ENCODE measurements at places on chromosomes 11 and 22.
A peak's percentile ranks its signal among the peaks of the same experiment; 100 is the strongest.

- DNase-seq, result no peak
Observed at GRCh38 chr11:115060840-115061239, 382.5 kb downstream of the NXPE2 start.

GRCh38 chr11:27806122-27806521, 105.9 kb upstream of the BDNF start:
- no peak for DNase-seq

DNA sequence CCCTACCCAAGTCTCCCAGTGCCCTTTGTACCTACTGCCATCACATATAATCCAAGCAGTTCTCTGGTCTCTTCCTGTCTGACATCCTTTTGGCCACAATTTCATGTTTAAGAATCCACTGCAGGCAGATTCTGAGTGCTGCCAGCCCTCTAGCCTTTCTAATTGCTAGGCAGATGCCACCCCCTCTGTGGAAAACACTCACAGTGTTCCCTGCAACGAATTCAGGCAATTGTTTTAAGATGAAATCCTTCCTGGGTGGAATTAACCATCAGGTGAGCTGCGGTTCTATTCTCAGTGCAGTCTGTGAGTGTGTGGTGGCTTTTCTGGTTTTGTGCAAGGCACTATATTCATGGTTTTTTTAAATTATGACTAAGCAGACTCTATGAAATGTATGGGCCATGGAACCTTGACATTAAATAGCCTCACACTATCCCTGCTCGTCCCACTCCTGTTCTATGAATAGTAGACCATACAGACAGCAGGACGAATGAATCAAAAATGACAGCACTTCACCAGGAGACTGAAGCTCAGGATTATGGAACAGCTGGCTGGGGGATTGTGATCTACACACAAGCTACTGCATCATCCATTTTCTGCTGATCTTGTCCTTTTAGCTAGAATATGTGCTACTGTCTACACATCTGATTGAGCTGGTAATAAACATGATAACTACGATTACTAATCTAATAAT, 29.8 kb upstream of the BMAL1 start:
- DNase-seq, result no peak

GRCh38 chr11:113468726-113469345, 6.4 kb downstream of the DRD2 start:
- DNase-seq, result no peak

GRCh38 chr11:65884716-65885092, 3.6 kb downstream of the FIBP start:
- peak; percentile 87 for DNase-seq

DNA sequence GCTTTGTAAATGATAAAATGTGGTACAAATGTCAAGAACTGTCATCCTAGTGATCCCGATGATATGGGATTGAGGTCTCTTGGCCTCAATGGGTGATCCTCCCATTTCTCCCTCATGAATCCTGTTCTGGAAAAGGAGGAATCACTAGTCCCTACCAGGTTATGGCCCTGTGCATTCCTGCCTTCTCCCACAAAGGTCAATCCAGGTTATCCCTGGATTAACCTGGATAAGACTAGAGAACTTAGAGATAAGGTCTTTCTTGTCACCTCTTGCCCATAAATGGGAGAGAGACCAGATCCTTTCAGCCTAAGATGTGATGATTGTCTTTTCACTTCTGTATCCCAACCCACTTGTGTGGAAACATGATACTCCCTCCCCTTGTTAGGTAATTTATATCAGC, 396.7 kb downstream of the BUD13 start:
- DNase-seq, result no peak

- DNase-seq, result no peak
Observed at GRCh38 chr22:30396871-30397655, at the start of gene SEC14L2. Gene SEC14L2 (plus strand): TSS chr22:30397018. CDS start chr22:30397117, 99 bp downstream.

GRCh38 chr11:119166368-119167076, 2.0 kb upstream of the NLRX1 start:
- DNase-seq, result no peak

DNA sequence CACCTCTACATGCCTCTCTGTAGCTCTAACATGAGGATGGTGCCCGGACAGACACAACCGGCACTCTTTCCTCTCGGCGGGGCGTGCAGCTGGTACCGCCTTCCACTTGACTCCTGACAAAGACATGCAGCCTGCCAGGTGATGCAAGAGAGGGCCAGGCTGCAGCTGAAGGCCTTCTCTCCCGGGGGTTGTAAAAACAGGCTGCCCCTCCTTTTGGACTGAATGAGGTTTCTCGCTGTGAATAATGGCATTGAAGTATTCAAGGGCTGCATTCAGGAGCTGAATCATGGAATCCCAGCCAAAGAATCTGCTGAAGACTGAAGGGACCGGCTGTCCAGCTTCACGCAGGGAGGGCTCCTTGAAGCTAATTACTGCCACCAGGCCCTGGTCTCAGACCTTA, 110.9 kb downstream of the GALNT18 start:
- no peak for DNase-seq

GRCh38 chr11:76318744-76319384, 62.1 kb downstream of the THAP12 start:
- peak; percentile 79 for DNase-seq

- no peak for DNase-seq
Observed at GRCh38 chr22:50228366-50228765, 16.5 kb downstream of the TUBGCP6 start.

DNA sequence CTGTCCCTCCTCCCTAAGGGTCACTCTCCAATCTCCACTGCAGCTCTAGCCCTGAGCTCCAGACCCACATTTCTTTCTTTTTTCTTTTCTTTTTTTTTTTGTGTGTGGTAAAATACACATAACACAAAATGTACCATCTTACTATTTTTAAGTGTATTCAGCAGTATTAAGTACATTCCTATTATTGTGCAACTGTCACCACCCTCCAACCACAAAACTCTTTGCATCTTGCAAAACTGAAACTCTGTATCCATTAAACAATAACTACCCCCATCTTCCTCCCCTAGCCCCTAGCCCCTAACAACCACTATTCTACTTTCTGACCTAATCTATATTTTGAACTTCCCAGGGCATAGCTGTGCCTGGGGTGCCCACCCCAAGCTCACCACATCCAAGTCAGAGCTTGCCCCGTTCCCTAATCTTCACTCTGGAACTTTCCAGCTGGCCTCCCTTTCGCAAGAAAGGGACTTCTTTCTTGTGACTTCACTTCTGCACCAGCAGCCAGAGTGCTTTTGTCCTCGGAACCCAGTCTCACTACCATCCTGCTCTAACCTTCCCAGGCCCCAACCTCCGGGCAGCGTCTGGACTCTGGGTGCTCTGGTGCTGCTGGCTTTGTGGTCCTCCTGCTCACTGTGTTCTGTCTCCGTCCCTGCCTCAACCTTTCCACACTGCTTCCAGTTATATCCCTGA, 30.7 kb downstream of the PARVG start:
- DNase-seq, result no peak

DNA sequence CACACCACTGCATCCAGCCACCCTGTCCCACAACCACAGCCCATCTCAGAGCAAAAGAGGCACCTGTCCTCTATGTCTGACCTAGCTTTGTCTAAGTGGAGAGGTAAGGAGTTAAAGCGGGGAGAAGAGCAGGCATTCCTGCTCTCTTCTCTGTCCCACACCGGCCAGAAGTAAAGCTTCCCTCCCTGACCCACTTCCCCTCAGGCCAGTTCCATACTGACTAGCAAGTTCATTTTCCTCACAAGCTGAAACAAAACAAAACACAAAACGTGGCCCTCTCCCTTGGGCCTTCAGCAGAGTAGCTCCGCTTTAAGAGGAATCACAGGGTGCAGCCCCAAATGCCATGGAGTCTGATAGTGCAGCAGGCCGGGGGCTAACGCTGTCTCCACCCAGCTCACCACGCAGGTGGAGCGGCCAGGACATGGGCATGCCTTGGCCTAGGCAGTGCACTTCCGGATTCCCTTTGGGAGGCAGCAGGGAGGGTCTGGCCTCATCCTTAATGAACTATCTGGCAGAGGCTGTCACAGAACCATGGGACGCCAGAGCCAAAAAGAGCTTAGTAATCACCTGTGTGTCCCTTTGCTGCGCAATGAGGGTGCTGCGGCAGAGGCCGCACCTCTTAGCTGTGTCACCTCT, 34.0 kb downstream of the FLI1 start:
- no peak for DNase-seq

GRCh38 chr11:128524172-128524571, 63.2 kb downstream of the ETS1 start:
- DNase-seq, result no peak

GRCh38 chr11:115464269-115464668, 39.9 kb downstream of the CADM1 start:
- no peak for DNase-seq

DNA sequence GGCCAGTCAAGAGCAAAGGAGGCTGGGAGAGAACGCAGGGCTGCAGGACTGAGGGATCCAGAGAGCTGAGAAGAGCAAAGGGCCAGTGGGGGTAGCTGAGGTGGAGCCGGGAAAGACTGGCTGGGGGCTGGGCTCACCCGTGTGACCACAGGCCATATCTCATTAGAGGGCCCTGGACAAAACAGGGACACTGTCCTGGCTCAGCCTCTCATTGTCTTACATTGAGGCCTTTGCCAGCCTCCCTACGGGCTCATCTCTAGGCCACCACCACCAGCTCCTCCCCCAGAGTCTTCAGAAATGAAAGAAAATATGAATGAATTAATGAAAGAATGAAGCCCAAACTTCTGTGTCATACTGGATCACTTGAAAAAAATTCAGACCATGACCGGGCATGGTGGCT, 9.2 kb downstream of the RAB36 start:
- DNase-seq, result no peak

- no peak for DNase-seq
Observed at GRCh38 chr11:61345170-61345610, 12.2 kb downstream of the TKFC start.

GRCh38 chr22:45235101-45235777, 5.5 kb downstream of the KIAA0930 start:
- DNase-seq, result peak; percentile 80

DNA sequence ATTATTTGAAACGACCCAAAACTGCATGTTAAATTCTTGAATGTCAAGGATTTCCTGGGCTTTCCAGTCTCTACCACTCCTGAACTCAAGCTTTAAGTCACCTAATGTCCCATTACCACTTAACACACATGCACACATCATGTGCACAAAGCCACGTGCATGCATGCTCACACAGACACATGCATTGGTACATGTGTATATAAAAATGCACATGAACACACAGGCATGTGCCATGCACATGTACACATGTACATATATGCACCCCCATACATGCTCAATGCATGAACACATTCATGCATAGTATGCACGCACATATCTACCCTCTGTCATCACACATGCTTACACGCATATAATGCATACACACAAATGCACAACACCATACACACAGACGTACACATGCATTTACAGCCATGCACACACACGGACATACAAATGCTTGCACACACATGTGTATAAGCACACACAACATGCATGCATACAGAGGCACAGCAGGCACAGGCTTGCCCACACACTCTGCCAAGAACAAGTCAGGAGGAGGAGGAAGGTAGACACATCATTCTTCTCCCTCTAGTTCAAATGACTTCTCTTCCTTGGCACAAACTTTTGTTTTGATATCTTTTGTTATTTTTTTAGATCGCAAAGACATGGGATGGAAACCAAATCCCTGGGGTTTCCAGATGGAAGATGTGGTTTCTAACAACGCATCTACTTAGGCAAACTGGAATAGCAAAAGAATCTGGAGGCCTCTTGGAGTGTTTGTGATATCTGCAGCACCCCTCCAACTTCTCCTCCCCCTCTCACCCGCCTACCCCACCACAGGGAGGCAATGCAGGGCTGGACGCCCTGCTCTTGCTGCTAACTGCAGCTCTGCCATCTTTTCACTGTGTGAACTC, 24.6 kb downstream of the RASD2 start:
- no peak for DNase-seq

DNA sequence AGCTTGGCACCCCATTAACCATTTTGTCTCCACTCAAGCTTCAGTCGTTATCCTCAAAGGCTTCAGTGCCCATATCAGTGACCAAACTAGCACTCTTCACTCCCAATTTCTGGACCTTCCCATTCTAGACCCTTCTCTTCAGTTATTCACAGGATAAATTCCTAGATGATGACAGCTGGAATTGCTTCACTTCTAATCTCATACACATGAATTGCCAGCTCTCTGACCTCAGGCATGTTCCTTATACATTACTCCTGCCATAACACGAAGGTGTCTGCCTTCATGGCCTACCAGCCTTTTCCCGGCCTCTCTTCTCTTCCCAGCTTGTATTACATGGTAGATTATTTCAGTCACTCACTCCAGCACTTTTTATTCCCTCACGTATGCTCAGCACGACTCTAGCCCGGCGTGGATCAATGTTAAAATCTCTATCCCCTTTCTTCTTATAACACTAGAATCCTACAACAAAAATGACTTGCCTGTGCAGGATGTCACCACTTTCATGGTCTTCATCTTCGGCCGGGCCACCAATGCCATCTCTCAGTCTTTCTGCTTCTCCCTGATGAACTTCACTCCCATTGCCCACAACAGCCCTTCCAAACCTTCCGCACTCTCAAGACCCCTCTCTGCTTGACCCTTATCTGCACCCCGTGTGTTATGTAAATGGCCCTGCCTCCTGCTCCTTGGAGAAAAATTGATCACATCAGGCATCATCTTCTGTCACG, 36.9 kb downstream of the EIF3F start:
- DNase-seq, result no peak

- DNase-seq, result no peak
Observed at GRCh38 chr11:47948137-47948536, 32.2 kb upstream of the PTPRJ start.

DNA sequence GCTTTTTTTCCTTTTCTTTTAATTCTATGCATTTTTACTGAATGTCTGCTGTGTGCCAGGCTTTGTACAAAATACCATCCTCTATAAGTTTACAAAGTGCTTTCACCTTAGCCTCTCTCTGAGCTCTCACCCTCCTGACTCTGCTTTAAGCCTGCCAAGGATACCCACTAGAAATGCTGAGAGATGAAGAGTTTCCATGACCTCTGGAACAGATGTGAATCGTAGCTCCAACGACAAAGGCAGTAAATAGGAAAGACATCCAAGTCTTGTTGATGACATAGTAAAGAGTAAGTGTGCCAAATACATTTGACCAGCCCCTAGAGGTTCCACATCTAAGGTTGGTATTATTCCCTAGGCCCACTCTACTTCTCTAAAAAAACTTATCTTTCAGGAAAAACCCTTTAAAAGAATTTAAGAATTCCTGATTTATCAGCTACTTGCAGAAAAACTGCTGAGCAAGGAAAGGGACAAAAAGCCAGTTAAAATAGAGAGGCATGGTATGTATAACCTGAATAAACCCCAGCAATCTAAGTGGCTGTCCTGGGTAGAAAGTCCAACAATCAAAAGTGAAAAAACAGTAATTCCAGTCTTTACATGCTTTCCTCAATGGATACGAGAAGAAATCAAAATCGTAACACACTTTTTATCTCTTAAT, 45.4 kb downstream of the GAB2 start:
- DNase-seq, result no peak

DNA sequence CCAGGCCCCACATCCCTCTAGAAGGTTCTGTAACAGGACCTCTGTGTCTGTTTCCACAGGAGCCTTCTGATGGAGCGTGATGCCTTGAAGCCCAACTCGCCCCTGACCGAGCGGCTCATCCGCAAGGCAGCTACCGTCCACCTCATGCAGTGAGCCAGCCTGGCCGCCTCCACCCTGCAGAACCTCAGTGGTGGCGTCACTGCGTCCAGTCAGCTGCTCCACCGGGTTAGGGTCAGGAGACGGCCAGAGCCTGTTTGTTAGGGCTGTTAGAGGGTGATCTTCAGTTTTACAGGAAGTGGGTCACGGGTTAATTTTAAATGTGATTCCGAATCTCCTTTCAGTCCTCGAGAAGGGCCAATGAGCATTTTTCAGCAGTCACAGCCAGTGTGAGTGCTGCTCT, 3.9 kb upstream of the GTSE1 start:
- no peak for DNase-seq

Data from GM12891 (cell line).